ENCODE measurements at places on chromosomes 7 and 10.

- DNase-seq, result no peak
These were observed 13.0 kb downstream of the SLC18A2 start for GRCh38 chr10:117253908-117254307.

GRCh38 chr7:22255342-22255741, 101.6 kb downstream of the RAPGEF5 start:
- no peak for DNase-seq

DNA sequence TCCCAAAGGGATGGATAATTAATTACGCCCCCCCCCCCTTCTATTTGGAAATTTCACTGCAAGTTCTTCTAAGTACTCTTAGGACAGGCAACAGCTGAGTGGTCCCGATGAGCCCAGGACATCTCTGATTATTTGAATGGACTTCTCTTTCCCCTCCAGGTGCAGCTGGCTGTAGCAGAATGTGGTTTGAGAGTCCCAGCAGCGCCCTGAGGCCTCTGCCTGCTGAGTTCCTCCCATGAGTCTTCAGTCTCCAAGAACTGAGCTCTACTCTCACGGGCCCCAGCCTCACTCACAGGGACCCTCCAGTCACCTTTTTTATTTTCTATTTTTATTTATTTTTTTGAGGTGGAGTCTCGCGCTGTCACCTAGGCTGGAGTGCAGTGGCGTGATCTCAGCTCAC, 63.6 kb upstream of the SFMBT2 start:
- no peak for DNase-seq

DNA sequence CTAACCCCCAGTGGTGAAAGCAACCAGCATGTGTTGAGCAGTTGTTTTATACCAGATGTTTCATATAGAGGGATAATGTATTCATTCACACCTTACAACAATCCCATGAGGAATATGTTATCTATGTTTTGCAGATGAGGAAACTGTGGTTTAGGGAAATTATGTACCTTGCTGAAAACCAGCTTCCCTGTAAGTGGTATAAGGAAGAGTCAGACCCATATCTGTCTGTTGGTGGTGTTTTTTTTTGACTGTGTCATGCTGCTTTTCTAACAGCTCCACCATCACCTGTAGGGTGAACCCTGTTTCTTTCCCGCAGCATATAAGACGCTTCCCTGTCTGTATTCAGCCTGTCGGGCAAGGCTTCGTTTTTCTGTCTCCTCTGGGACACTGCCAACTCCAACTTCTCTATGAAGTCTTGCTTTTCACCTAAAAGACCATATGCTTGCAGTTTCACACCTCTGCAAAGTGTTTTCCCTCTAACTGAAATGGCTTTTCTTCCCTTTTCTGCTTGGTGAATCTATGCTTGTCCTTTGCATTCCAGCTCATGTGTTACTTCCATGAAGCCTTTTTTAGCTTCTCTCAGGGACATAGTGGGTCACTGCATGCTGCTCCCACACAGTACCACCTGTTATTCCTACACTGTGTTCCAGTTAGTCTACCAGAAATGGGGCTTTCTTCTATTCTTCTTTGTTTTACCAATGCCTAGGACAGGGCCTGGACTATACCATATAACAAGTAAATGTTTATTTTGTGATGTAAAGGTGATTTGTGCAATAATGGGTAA, 92.8 kb downstream of the ST7 start:
- DNase-seq, result no peak

GRCh38 chr10:35884657-35885071, 242.6 kb upstream of the FZD8 start:
- no peak for DNase-seq

DNA sequence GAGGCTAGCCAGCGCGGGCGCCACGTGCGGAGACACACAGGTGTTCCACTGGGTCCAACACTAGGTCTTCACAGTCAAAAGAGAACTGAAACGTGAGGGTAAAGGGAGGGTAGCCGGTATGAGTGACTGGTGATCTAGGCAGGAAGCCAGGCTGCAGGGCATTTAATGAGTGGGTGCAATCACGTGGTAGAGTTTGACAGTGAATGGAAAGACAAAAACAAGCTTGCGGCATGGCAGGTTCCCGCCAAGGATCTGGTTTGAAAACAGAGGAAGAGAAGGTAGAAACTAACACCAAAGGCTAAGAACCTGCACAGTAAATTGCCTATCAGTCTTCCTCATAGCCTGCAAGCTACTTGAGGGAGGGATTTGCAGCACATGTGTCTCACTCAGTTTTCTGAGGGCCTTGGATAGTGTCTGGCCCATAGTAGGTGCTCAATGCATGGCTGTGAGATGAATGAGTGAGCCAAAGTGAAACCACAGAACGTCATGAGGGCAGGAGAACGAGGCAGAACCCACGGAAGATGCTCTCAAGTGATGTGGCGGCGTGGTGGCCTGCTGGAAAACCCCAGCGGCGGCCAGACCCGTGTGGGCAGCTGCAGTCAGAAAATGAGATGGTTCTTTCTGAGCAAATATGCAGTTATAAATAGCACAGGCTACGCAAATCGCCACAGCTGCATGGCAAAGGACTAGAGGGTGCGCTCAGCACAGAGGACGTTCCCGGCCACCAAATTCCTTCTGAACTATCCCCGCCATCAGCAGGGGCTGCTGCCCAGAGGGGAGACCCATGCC, 183.6 kb upstream of the NFE2L3 start:
- DNase-seq, result no peak

DNA sequence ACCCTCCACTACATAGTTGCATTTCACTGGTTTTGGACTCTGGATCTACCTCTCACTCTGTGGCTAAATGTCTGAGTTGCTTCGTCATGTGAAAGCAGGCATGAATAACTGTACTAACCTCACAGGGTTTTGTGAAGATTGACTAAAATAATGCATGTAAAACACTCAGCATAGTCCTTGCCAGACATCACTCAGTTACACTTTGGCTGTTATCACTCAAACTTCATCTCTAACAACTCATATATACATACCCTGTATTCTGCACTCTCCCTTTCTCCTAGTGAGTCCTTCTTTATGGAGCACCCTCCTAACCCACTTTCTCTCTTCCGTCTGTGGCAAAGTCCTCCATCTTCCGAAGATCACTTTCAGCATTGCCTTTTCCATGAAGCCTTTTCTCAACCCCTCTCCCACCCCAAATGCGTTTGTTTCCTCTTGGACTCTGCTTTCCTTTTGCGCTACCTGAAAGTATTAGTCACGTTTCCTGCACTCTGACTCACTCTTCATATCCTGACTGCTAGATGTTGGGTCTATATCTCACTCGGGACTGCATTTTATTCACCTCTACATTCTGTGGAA, 72.6 kb downstream of the OSBPL3 start:
- DNase-seq, result no peak

DNA sequence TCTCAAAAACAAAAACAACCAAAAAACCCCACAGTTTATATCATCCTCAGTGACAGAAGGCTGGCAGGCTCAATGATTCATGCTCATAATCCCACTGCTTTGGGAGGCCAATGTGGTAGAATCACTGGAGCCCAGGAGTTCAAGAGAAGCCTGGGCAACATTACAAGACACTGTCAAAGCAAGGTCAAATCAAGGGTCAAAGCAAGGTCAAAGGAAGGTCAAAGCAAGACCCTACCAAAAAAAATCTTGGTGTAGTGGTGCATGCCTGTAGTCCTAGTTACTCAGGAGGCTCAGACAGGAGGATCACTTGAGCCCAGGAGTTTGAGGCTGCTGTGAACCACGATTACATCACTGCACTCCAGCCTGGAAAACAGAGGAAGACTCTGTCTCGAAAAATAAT, 14.2 kb upstream of the NPC1L1 start:
- DNase-seq, result no peak

DNA sequence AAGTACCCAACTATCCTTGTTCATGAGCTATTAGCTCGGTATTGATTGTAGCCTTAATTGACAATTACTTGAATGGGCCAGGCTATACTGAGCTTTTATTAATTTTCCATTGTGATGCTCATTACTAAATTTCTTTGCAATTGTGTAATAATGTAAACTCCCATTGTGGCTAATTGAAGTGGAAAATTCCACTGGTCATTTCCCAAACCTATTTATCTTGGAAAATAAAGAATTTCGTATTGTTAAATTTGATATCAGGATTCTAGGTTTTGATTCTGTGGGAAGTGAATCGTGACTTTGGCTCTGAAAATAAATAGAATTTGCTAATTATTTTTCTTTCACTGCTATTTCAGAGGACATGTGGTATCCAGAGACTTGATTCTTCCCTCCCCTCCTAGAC, 111.0 kb downstream of the RTKN2 start:
- no peak for DNase-seq

DNA sequence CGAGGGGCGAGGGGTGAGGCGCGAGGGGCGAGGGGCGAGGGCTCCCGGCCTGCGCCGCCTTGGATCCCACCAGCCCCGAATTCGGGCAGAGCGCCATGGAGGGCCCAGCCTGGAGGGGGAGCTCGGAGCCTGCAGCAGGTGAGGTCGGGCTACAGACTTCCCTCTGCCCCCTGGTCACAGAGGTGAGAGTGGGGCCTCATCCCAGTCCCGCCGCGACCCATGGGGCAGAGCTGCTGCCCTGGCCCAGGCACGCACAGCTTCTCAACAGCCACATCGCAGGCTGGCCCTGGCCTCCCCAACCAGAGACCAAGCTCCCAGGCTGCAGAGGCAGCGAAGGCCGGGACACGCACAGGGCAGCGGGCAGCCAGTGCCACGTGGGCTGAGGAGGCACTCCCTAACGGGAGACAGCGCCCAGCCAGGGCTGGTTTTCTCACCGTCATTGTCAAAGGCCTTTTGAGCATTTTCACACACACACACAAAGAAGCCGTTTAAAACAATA, 191.8 kb downstream of the PTPRN2 start:
- DNase-seq, result no peak

DNA sequence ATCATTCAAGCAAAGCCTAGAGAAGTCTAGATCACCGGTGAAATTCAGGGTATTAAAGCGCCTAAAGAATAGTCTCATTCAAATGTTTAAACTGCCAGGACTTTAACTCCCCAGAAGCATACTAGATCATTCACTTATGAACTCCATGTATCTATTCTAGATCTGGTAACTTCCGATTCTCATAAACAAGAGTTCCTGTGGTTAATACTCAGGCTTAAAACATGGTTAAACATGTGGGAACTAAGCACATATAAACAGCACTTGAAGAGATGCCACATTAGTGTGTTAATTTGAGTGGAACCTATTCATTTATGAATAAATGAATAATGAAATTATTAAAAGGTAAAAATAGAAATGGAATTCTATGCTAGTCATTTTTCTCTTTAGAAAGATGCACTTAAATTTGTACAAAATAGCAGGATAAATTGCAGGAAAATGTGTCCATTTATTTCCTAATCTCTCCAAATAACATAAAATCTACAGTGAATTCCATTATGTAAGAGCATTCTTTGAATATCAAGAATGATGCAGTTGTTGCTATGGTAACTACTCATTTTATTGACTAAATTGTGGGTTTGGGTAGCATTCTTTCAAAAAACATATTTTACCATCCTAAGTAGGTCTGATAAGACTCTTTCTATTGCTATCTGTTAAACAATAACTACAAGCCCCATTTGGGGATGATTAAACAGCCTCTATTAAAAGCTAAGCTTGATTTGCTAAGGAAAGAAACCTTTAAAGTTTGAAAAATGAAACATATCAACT, 147.6 kb upstream of the TMEM168 start:
- DNase-seq, result peak; percentile 14

DNA sequence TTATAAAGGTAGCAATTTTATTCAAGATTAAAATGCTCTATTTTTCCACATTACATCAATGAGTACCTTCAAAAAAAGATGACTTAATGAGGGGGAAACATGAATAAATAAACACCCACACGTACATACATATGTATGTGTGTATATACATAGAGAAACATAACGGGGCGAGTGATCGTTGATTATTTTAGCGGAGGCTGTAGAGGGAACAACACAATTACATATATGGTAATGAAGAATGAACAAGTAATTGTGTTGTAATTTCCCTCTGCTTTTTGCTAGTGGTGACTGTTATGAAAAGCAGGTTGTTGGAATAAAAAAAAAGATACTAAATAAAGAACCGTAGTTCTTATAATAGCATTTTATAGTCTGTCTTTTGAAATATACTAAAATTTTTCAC, 63.2 kb downstream of the CACNB2 start:
- DNase-seq, result no peak

GRCh38 chr7:73995330-73995729, 32.6 kb upstream of the ELN start:
- peak; percentile 62 for DNase-seq

- DNase-seq, result peak; percentile 41
These were observed 53.5 kb upstream of the TNS3 start for GRCh38 chr7:47635091-47636080.

DNA sequence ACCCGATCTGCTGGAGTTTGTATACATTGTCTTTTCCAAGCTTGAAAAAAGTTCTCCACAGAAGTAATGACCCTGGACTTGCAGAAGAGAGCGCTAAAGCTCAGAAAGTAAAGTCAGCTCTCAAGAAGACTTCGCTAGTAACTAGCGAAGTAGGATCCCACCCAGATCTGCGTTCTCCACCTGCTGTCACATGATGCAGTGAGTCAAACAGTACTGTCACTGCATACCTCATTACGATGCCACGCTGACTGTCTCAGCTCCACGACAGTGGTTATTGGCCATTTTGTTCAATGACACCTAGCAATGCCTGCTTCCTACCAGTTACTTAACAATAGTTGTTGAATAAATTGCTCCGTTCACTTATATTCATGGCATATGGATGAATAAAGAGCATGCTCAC, 29.7 kb upstream of the SEC61G start:
- peak; percentile 84 for DNase-seq

DNA sequence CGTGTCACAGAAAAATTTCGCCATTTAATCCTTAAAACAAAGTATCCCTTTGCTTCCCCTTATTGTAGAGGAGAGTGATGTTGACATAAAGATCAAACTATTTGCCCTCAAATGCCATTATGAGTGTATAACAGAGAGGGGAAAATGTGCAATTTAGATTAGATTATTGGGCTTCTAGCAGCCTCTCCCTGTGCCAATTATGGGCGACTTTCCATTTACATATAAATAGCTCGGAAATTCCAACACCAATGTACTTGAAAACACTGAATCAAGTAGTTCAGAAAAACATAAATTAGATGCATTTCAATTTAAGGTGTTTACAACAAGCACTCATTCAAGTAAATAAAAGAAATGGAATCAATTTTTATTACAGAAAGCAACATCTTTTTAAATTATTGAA, 64.6 kb upstream of the LRRN3 start:
- no peak for DNase-seq

- DNase-seq, result no peak
These were observed 638 bp downstream of the EGR2 start for GRCh38 chr10:62815381-62816075.

DNA sequence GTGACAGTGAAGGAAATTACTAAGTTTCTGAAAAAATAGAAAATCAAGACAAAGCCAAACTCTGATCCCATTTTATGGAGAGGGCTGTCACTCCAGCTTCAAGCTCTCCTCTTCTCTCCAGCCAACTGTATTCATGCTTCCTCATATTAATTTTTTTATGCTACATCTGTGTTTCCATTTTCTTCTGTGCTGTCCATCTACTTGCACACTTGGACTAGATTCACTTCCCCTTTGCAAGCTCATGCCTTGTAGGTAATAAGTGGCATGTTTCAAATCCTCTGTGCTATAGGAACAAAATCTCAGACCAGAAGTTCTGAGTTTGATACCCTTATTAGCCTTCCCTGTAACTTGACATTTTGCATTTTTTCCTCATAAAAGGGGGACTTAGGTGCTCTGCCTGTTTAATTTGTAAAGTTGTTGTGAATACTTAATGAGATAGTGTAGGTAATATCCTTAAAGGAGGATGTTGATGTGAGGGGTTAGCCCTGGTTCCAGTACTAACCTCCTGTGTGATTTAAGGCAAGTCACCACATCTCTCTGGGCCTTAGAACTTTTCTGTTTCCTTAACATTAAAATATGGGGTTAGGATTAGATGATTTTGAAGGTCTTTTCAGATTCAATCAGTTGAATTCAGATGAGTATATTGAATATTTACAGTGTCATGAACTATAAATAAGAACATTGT, 358.8 kb downstream of the BBS9 start:
- DNase-seq, result no peak

Measured in AG08395 (cell line).